ENCODE measurements at places on chromosomes 6 and 20.
A peak's percentile ranks its signal among the peaks of the same experiment; 100 is the strongest.

DNA sequence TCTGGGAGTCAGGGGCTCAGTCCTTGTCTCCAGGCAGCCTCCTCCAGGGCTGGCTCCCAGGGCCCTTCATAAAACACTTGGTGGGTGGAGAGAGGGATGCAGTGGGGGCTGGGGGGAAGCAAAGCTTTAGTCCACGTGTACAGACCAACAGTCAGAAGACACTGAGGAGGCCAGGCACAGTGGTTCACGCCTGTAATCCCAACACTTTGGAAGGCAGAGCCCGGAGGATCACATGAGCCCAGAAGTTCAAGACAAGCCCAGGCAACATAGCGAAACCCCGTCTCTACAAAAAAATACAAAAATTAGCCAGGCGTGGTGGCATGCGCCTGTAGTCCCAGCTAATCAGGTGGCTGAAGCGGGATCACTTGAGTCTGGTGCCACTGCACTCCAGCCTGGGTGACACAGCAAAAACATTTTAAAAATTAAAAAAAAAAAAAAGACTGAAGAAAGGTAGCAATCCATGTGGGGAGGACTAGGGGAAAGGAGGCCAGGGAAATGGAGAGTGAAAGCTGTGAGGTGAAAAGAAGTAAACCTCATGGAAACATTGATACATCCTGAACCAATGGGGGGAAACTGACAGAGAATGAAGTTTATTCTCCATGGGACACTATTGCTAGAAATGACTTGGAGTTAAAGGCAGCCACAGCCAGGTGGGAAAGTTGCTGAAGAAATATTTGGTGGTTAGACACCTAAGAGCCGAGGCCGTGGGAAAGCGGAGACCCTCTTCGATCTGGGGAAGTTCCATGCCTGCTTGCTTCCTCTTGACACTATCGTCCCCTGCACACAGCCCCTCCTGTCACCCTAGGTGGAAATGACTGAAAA lies 35.4 kb downstream of the PIM1 start:
- DNase-seq = no peak

DNA sequence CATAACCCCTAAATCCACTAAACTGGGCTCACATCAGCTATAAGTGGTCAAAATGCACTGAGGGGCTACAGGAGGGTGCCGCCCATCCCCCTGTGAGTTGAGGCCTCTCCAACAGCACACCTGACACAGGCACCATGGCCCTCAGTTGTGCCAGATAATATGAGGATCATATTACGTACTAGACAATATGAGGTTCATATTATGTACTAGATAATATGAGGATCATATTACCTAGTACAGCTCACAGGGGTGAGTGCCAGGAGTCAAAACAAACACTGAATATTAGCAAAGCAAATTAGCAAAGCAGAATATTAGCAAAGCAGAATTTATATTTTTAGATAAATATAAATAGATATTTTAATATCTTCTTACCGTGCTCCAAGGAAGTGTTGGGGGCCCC lies 35.3 kb downstream of the CD24 start:
- DNase-seq = no peak

DNA sequence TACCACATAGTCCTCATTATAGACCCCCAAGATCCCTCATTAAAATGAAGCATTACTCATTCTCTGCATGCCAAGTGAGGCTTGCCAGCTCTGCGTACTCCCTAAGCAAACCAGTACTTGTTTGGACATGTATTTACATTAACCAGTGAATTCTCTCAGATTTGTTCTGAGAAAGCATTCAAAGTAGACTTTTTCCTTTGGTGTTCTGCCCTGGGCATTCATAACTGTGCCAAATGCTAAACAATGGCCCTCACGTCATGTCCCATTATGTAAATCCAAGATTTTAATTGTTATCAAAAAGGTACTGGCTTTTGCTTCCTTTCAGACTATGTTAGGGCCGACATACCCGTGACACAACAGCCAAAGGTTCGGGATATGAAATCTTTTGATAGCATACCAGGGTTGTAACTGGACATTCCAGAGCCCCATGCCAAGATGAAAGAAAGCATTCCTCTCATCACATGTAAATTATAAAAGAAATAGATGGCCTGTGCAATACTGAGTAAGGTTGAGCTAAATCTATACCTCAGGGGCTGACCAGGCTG lies 164.2 kb downstream of the ADAT2 start:
- peak; percentile 74 for DNase-seq

- DNase-seq = no peak
Observed at GRCh38 chr6:113481910-113482309, 375.2 kb upstream of the MARCKS start.

GRCh38 chr20:2240835-2241234 lies 55.0 kb upstream of the TGM3 start:
- DNase-seq = no peak

DNA sequence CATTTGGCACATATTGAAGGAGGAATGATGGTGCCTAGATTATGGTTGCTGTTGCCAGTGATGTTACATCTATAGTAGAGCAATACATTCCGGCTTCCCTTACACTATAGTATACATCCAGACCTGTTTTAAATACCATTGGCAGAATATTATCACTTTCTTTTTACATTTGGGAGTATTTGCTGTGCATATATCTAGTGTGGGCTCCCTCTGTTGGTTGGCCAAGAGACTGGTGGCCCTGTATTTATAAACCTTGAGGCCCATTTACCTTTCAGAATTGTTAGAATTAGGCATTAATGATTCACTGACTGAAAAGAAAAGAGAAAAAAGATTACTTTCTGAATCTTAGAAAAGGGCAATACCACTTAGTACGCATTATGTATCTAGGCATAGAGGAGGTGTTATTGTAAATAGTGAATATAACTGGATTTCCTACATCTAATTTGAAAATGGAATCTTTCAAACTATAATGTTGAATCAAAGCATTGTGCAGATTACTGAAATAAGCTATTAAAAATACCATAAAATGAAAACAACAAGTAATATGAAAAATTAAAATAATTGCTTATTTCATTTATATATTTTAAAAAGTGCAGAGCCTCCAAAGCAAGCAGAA lies 628.8 kb upstream of the MAN1A1 start:
- no peak for DNase-seq

- no peak for DNase-seq
Observed at GRCh38 chr6:136508725-136509392, 41.4 kb downstream of the MAP7 start.

- DNase-seq = no peak
Observed at GRCh38 chr20:35200267-35200666, 26.2 kb upstream of the MMP24 start.

DNA sequence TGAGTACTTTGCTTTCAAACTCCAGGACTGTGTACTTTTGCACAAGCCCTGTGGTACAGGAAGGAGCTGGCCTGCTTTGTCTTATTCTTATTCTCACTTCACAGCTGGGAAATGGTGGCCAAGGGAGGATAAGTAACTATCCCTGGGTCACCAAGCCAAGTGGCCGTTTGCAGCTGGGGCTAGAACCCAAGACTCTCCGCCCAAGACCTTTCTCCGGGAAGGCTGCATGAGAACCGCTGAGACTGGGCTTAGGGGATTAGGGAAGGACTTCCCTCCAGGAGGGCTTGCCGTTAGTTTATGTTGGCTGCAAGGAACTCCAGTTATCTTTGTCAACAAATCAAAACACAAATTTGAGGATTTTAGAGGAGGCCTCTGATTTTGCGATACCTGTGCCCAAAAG lies 343.2 kb upstream of the RNF24 start:
- no peak for DNase-seq

- DNase-seq = no peak
Observed at GRCh38 chr20:61652146-61652545, 400.1 kb downstream of the CDH4 start.

Data from lung (tissue), 17 donors.